ENCODE measurements at places on chromosomes 3 and 15.

GRCh38 chr15:81115054-81115939, 18.8 kb upstream of the CFAP161 start:
- no peak for DNase-seq

- peak; percentile 97 for DNase-seq
These were observed at the start of the genes LNP1 and TOMM70 for GRCh38 chr3:100400780-100401673. LNP1 (plus strand) TSS chr3:100401539; CDS start chr3:100429730, 28,191 bp downstream. TOMM70 (minus strand) TSS chr3:100401089; CDS start chr3:100400949, 140 bp downstream.

DNA sequence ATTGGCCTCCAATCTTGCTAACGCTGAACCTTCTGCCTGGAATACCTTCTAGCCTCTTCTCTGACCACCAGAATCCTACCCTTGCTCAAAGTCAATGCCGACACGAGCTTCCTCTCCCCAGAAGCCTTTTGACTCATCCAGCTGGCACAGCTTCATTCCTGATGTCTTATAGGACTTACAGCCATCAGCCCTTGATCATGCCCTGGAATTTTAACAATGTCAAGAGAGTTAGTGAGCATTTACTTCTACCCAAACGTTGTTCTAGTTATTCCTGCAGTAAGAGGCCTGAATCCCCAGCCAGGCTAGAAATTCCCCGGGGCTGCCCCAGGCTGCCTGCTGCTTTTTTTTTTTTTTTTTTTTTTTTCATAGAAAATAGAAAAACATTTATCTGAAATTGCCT, 3.9 kb downstream of the CYP1A2 start:
- DNase-seq: peak; percentile 72

DNA sequence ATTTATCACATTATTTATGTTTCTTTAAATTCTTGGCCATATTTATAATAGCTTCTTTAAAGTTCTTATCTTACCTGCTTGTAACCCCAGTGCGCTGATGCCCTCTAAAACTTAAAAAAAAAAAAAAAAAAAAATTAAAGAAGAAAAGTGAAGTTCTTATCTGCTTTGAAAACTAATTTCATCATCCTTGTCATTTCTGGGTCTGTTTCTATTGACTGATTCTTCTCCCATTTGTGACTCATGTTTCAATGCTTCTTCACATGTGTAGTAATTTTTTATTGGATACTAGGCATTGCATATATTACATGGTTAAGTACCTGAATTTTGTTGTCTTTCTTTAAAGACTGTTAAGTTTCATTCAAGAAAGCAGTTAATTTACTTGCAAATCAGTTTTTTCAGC, 3.4 kb upstream of the SEC22A start:
- no peak for DNase-seq

DNA sequence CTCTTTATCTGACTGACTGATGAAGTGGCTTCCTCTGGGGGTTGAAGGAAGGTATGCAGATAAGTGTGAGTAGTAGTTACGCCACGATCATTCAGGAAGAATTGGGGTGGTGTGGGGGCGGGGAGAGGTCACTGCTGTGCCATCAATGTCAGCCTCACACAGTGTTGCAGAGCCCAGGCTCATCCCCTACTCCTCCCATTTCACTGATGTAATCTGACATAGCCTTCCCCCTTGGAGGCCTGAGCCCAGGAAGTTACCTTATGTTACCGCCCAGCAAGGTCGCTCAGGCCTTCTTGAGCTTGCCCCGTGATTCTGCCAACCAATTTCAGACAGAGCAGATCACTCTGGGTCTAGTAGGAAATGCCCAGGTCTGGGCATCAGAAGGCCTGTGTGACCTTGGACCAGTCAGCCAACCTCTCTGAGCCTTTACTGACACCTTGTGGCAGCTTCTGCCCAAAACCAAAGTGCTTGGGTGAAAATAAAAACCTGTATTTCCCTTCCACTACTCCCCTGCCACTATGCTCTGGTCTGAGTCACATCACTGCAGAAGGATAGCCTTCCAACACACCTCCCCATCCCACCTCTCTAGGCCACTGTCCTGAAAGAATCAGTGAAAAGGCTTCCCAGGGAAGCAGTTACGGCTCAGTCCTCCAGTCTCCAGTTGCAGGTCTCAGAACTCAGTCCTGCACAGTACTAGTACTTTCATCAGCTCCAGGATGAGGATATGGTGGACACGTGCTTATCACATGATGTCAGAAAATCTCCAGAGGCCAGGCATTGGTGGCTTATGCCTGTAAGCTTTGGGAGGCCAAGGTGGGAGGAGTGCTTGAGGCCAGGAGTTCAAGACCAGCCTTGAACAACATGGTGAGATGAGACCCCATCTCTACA, 28.1 kb upstream of the INSYN1 start:
- no peak for DNase-seq
